ENCODE measurements at places on chromosomes 16 and 17.

DNA sequence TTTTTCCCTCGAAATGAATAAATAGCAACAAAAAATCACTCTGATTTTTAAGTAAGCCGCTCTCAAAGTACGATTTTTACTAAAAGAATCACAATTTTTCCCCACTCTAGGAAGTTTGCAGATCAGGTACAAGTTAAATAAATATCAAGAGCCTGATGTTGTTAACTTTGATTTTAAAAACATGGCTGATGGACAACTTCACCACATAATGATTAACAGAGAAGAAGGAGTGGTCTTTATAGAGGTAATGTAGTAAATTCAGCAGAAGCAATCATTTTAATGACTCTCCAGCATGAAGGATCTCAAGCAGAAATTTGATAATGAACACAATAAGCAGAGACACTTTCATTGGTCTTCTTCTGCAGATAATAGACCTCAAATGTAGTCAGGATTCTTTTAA, 262.4 kb downstream of the CNTNAP4 start:
- DNase-seq, result no peak

DNA sequence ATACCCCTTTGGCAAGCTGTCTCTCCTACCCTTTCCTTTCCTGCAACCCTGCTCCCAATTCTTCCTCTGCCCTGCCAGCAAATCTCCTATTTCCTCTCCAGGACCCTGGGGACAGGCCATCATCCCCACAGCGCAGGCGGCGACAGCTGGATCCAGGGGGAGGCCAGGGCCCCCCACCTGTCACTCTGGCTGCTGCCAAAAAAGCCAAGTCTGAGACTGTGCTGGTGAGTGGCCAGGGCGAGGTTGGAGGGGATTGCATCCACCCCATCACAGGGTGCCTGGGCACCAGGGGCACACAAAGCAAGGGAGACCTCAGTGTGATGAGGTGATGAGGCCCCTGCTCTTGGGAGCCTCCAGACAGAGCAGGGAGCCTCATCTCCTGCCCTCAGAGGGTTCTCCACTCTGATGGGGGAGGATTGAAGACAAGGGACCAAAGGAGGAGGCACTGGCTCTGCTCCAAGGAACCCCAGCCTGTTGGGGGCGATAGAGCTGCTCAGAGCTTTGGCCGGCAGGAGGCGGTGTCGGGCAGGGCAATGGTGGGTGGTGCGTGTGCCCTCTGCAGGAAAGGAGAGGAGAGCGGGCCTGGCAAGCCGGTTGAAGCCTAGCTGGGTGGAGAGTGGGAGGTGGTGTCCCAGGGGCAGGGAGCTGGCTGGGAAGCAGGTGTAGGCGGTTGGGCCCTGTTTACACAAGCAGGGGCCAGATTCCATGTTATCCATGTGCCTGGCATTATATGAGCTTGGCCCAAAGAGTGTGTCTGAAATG, 15.6 kb upstream of the PDK2 start:
- DNase-seq, result no peak

GRCh38 chr17:39525801-39526506, 64.7 kb downstream of the CDK12 start:
- no peak for DNase-seq

DNA sequence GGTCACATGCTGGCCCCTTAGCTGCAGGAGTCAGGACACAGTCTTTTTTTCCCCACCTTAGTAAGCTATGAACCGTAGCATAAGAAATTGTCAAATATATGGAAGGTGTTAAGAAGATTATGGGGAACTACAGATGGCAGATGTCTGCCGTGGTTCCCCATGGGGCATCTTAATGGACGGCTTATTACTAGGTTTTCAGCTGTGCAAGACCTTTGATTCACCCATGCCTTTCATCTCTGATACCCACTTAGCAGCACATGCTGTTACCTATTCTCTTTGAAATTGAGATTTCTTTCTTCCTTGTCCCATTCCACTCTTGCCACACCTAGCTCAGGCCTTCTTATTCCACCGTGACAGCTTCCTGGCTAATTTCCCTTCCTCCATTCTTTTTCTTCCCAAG, 70.7 kb downstream of the RPTOR start:
- no peak for DNase-seq

All from GF-D8 (cell line).